ENCODE measurements at places on chromosomes 16 and 17.

- DNase-seq: no peak
Observed at GRCh38 chr17:65902831-65903522, 289.0 kb downstream of the CEP112 start.

DNA sequence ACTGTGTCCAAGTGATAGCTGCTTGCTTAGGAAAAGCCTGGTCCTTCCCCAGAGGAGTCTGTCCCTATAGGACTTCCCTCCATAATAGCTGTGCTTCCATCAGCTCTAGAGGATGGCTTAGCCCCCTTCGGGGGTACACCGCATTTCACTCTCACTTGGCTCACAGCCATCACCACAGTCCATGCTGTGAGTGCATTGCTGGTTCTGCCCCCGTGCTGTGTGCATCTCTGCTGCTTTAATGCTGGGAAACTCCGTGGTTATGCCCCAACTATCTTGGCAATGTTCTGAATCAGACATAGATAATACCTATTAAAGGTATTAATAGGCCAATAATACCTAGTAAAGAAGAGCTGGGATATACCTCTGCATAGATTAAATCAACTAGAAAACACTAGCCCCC lies 58.3 kb downstream of the SIAH1 start:
- no peak for DNase-seq

DNA sequence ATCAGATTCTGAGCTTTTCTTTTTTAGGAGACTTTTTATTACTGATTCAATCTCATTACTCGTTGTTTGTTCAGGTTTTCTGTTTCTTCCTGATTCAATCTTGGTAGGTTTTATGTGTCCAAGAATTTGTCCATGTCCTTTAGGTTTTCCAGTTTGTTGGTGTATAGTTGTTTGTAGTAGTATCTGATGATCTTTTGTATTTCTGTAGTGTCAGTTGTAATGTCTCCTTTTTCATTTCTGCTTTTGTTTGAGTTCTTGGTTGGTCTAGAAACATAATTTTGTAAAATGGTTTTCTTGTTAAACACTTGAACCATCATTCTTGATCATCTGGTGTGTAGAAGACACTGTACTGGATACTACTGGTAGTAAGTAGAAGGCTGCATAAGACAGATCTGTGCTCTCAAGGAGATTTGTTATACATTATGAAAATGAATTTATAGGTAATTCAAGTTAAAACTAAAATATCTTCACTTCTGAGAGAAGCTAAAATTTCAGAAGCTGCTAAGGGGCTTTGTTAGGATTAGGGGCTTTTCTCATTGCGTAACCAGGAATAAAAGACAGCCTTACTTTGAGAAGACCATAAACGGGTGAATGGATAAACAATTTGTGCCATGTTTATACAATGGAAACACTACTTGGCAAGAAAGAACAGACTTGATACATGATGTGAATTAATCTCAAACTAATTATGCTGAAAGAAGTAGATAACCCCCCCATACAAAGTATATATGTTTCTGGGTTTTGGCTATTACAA lies 44.0 kb downstream of the NSRP1 start:
- no peak for DNase-seq

- DNase-seq: no peak
Observed at GRCh38 chr16:55003306-55003705, 72.6 kb downstream of the IRX5 start.

Measured in activated gamma-delta T cell treated with anti-CD3 and anti-CD28 coated beads, Interleukin-2, amount 50 U/mL, for 16 hours (primary cell).